Activated T-helper 1 cell treated with Interleukin-2 at 50 U/mL for 16 hours (primary cell): ENCODE measurements at places on chromosomes 1 and 21.

DNA sequence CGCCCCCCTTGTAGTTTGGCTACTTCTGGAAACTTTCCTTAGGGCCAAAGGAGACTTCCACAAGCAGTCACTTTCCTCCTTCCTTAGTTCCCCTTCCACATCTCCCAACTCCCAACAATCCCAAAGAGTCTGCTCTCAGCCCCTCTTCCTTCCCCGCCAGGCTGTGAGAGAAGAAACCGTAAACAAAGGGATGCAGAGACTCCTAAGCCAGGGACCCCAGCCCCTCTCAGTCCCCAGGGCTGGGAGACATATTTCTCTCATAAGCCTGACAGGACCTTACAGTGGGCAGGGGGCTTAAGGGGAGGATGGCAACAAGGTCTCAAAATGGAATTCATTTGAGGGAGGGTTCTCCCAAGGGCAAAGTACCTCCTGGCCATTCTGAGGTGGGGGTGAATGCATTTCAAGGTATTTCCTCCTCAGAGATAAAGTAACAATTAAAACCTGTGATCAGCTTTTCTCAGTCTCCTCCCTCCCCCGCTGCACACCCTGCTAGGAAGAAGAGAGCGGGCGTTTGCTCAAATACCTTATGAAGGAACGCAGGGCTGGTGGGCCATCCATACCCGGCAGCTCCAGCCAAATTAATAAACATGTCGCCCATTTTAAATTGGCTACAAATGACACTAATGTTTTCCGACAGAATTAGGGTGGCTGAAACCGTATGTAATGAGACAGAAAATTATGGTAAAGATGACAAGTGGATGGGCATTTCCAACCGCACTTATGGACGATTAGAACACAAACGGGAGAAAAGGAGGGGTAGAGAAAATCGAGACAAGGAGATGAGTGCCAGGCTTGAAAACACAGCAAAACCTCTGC lies 4.0 kb downstream of the BARHL2 start:
- no peak for DNase-seq

GRCh38 chr1:152501704-152502103 lies 8.9 kb upstream of the LCE5A start:
- no peak for DNase-seq

- DNase-seq: no peak
These were observed 237.4 kb downstream of the CENPF start for GRCh38 chr1:214840356-214840755.

GRCh38 chr1:42745851-42746250 lies 5.8 kb upstream of the CLDN19 start:
- no peak for DNase-seq

GRCh38 chr1:216422821-216423520 lies at the start of gene USH2A:
USH2A (minus strand) TSS chr1:216423448; CDS start chr1:216422336, 1,112 bp downstream.
- no peak for DNase-seq

GRCh38 chr1:6260433-6260934 lies 414 bp downstream of the GPR153 start:
- no peak for DNase-seq

GRCh38 chr1:201325678-201326060 lies 42.4 kb downstream of the PKP1 start:
- no peak for DNase-seq

GRCh38 chr1:183251101-183251958 lies 65.3 kb downstream of the LAMC2 start:
- no peak for DNase-seq

- no peak for DNase-seq
These were observed 14.1 kb upstream of the A3GALT2 start for GRCh38 chr1:33335020-33335419.

GRCh38 chr1:203187304-203187685 lies 791 bp upstream of the CHI3L1 start:
- DNase-seq: no peak

- no peak for DNase-seq
These were observed 21.9 kb downstream of the SH2D2A start for GRCh38 chr1:156794506-156795373.

DNA sequence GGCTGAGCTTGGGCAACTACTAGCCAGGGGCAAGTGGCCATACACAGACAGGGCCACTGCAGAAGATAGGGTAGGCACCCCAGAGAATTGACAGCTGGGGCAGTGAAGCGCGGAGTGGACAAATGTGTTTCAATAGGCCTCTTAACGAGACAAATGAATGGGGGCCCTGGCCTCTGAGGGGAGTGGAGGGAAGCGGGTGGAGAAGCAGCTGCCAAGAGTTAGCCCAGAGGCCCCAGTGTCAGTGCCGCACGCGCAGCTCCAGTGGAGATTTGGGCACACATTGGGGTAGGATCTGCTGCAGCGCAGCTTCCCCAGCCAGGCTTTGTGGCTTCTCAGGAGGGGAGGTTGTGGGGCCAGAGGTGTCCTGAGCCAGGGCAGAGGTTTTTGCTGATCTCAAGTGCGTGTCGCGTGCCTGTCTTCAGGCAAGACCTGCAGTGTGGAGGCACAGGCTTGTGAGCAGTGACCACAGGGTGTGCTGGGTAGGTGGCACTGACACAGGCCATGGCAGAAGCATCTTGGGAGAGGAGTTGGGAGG lies 16.9 kb downstream of the PTPRF start:
- no peak for DNase-seq

GRCh38 chr1:196074182-196074581 lies 534.1 kb downstream of the KCNT2 start:
- no peak for DNase-seq

DNA sequence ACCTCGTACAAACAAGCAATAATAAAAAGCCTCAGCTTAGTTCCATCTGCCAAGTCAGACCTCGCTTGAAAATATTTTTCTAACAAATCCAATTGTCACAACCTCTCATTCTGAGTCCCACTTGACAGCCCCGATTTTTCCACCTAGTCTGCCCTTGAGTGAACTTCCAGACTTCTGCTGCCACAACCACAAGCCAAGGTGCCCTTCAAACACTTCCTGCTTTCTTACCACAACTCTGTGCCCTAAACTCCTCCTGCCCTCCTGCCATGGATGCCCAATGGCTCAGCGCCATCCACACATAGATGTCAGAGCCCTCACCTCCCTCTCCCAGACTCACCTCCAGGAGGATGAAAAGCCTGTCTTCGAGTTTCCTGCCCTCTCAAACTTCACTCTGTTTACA lies 3.9 kb downstream of the TMPRSS2 start:
- DNase-seq: no peak

DNA sequence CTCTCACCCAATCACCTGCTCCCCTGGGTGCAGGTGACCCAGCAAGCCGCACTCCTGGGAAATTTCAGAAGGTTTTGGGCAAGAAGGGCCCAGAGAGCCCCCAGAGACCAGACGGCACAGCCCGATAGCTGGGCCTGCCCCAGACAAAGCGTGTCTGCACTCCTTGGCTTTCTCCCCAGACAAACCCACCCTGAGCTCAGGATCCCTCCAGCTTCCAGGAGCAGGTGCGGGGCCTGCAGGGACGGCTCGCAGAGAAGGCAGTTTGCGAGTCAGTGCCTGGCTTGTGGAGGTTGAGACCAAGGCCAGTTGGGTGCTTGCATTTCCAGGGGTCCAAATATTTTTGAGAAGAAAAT lies 6.7 kb downstream of the PDE9A start:
- no peak for DNase-seq

DNA sequence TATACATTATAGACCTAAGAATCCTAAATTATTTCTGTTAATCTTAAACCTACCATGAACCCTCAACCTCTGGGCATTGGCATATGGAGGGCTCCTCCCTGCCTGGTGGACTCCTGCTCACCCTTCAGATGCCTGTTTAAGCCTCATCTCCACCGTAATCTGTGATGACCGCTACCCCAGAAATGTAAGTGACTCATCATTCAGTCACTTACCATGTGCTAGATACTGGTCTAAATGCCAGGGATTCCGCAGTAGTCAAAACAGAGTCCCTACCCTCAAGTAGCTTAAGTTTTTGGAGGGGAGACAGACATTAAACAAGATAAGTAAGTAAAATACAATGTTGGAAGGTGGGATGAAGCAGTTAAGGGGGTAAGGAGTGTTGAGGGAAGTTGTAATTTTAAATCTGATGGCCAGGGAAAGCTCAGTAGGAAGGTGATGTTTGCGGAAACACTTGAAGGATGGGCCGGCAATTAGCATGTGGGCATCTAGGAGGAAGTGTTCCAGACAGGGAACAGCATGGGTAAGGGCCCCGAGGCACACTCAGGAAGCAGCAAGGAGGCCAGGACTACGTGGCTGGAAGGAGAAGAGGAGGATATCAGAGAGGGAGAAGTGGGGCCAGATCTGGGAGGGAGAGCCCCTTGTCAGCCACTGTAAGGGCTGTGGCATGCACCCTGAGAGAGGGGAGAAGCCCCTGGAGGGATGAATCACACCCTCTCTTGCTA lies 141.7 kb upstream of the HOOK1 start:
- no peak for DNase-seq

DNA sequence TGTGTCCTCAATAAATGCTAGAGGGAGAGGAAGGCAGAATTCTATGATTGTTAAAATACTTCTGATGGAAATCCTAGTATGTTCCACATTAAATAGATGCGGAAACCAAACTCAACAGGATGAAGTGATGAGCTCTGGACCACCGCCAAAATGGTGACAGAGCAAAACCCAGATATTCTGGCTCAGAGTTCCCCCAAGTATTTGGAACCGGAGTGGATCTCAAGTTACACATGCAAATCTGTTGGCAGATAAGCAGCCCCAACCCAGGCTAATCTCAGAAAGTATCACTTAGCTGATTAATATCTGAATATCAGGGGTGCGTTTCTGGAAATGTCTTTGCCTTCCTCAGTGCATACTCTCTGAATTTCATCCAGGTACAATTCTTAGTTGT lies 17.4 kb upstream of the GRHL3 start:
- DNase-seq: no peak

- no peak for DNase-seq
These were observed 180.6 kb downstream of the COL24A1 start for GRCh38 chr1:85975912-85976371.

GRCh38 chr1:156177919-156178654 lies 15.8 kb upstream of the SLC25A44 start:
- DNase-seq: no peak

DNA sequence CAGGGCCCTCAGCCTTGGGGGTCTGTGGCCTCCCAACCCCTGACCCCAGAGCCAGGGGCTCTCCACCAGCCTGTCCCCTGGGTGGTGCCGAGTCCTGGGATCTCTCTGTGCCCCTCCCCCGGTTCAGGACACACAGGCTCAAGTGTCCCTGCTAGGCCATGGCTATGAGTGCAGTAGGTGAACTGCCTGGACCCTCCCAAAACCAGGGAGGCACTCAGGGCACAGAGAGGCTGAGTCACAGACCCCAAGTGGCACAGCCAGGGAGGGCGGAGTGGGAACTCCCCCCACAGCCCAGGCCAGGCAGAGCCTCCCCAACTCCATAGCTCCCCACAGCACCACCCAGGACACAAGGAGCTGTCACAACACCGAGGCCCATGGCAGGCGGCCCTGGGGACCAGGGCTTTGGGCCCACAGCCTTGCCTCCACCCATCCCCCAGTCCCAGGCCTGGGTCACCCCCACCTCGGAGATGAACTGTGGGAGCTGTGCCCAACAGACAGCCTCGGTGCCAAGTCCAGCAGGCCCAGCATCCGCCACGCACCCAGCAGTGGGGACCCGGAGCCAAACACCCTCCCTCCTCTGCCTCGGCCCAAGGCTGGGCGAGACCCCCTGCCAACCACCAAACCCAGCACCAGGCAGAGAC lies 3.2 kb downstream of the DVL1 start:
- no peak for DNase-seq

- DNase-seq: no peak
These were observed 69.2 kb upstream of the ARTN start for GRCh38 chr1:43864111-43865045.

- no peak for DNase-seq
These were observed at the start of gene LEFTY2 for GRCh38 chr1:225941187-225941941. LEFTY2 (minus strand) TSS chr1:225941220; CDS start chr1:225941140, 80 bp downstream.

DNA sequence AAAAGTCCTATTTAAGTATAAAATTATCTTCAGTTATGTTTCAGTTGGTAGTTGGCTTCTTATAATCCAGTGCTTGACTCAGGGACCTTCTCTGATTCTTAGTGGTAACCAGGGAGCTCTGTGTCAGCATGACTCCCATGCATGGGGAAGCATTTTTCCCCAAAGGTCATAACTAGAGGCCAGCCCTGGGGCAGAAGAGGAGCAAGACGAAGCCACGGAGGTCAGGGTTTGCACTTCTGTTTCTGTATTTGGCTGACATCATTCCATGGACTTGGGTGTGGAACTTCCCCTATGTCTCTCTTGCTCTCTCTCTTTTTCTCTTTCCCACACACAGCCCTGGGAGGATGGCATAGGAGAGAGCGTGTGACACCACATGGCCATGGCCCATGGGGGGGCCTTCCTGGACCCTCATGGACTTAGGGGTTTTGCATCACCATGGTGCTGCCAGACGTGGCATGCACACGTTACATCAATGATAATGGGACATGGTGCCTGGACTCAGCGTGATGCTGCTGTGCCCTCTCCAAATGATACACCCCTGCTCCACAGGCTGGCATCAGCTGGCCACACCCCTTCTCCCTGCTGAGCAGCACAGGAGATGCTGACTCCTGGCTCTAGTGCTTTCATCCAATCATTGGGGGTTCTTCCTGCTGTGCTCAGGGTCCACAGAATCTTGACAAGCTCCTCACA lies 260.5 kb downstream of the KCNJ6 start:
- DNase-seq: no peak

DNA sequence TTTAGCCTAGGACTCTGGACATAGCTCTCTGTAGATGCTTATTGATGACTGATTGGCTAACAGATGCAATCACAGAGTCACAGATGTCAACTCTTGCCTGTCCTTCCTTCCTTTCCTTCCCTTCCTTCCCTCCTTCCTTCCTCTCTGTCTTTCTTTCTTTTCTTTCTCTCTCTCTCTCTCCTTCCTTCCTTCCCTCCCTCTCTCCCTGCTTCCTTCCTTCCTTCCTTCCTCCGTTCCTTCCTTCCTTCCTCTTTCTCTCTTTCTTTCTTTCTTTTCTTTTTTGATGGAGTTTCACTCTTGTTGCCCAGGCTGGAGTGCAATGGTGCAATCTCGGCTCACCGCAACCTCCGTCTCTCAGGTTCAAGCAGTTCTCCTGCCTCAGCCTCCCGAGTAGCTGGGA lies 106.1 kb downstream of the KIF26B start:
- no peak for DNase-seq

- no peak for DNase-seq
These were observed 1.7 kb upstream of the TFF3 start for GRCh38 chr21:42316891-42317290.

DNA sequence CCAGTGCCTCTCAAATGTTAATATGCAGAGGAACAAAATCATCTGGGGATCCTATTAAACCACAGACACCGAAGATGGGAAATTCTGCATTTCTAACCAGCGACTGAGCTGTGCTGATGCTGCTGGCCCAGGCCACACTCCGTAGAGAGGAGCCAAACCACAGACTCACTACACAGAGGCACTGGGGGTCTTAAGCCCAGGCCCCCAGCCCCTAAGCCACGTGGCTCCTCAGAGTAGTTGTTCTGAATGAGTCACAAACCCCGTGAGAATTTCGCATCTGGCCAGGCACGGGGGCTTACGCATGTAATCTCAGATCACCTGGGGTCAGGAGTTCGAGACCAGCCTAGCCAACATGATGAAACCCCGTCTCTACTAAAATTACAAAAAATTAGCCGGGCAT lies 2.8 kb upstream of the CELA2A start:
- DNase-seq: no peak

GRCh38 chr1:231337043-231337471 lies 595 bp downstream of the EXOC8 start:
- no peak for DNase-seq
